ENCODE measurements at places on chromosomes 7 and 10.

DNA sequence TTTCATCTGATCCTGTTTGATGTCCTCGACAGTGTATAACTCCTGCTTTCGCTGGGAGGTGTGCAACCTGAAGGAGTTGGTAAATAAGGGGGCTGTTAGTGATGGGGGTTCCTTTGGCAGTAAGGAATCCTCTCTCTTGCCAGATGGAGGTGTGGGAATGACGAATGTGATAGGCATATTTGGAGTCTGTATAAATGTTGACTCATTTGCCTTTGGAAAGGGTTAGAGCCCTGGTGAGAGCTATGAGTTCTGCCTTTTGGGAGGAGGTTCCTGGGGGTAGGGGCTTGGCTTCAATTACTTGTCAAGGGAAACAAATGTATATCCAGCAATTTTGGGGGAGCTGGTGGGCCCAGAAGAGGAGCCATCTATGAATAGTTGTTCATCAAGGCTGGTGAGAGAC lies 11.4 kb upstream of the CHST3 start:
- DNase-seq: no peak

DNA sequence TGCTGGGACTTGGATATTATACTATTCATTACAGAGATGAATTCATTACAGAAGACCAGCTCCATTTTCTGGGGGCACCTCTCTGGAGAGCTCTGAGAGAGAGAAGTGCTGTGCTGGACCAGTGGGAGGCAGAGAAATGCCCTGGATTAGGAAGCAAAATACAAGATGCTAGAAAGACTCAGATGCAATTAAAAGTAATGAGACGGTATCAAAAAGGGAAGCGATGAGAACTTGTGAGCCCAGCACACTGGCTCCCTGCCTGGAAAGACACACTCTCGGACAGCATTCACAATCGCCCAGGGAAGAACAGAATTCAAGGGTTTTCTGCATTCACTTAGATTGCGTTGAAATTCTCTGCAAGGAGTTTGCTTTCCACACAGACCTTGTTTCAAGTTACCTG lies 3.5 kb upstream of the FRAT2 start:
- DNase-seq: no peak

- DNase-seq: no peak
Measured at GRCh38 chr10:97948822-97949221, 81.6 kb downstream of the CRTAC1 start.

- no peak for DNase-seq
Measured at GRCh38 chr10:65032867-65033769, 1511.9 kb downstream of the REEP3 start.

- no peak for DNase-seq
Measured at GRCh38 chr10:109027534-109028185, 895.7 kb downstream of the XPNPEP1 start.

- DNase-seq: no peak
Measured at GRCh38 chr10:86941991-86942421, 15.4 kb downstream of the MMRN2 start.

DNA sequence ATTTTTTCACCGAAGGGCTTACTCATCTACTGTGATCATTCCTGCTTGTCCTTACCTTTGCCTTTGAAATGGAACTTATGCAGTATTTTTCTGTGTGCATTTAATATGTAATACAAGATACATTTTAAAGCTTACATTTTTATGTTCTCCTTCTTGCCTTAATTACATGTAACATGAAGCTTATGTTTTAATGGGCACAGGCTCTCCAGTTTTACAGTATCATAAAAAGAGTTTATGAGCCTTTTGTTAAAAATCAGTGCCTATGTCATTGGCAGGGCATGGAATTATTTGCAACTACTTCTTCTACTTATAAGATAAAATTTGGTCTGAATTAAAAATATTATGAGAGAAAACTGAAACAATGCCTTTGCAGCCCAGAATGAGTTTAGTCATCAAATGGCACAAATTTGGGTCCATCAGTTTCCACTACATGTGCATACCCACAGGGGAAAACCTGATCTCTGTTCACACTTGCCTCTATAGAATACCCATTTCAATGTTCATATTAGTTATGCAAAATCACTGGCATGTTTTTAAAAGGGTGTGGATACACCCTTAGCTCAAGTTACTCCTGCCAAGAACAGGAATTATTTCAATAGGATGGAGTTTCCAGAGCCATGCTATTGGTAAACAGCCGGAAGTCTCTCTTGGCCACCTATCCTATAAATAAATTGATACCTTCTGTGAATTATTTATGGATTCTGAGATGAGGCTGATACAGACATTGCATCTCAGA lies 27.9 kb upstream of the WNT16 start:
- no peak for DNase-seq

- DNase-seq: peak; percentile 92
Measured at GRCh38 chr7:90474284-90475210, 5.1 kb downstream of the PTTG1IP2 start.

GRCh38 chr7:119708891-119709290 lies 564.1 kb upstream of the KCND2 start:
- DNase-seq: no peak

DNA sequence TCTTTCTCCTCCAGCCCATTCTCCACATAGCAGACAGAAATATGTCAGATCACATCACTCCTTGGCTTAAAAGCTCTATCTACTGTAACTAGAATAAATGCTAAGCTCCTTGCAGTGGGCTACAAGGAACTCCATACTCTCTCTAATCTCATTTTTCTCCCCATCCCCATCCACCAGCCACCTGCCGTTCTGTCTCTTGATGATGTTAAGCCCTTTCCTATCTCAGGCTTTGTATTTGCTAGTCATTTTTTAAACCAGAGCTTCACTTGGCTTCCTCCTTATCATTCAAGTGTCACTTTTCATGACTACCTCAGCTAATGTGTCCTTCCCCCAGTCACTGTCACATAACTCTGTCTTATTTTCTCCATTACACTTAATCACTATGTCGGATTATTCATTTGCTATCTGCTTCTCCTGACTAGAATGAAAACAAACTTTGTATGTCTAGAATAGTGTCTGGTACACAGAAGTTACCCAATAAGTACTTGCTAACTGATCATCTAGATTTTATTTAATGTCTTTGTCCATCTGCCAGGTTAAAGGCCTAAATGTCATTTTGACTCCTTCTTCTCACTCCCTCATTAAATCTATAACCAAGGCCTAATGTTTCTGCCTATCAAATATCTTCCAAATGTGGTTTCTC lies 87.2 kb upstream of the RPA3 start:
- DNase-seq: no peak

DNA sequence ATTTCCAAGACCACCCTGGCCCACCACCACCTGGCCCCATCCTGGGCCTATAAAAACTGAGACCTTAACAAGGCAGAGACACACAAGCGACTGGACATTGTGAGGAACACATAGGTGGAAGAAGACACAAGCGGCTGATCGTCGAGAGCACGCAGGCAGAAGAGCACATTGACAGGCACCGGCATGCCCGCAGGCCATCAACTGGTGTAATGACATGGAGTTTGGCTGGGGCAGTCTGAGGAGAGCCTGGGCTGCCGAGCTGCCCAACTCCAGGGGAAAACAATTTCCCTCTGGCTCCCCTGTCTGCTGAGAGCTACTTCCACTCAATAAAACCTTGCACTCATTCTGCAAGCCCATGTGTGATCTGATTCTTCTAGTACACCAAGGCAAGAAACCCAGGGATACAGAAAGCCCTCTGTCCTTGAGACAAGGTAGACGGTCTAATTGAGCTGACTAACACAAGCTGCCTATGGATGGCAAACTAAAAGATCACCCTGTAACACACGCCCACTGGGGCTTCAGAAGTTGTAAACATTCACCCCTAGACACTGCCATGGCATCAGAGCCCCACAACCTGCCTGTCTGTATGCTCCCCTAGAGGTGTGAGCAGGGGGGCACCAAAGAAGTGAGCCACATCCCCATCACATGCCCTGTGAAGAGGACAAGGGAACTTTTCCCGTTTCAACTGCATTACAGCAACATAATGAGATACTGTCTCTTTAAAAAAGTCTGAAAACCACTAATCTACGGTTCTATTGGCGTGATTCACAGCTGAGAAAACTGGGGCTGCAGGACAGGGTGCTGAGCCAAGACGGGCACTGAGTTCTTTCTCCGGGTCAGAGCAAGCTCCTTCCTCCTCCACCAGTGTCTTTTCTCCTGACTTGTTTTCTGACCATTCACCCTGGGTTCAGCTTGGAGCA lies 18.5 kb upstream of the TNS3 start:
- DNase-seq: peak; percentile 82

GRCh38 chr7:83204715-83205114 lies 42.0 kb upstream of the PCLO start:
- no peak for DNase-seq

GRCh38 chr10:121078036-121078435 lies 226.9 kb downstream of the WDR11 start:
- no peak for DNase-seq

DNA sequence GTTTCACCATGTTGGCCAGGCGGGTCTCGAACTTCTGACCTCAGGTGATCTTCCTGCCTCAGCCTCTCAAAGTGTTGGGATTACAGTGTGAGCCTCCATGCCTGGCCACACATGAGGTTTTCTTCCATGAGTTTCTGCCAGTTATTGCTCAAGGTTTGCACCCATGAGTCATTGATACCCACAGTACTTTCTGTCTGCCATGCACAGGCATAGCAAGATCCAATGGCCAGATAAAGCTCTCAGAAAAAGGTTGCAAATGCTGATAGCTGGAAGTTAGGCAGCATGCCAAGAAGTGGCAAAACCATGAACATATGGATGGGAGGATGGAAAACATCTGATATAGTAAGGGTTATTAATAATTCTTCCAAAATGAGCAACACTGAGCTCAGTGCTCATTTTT lies 298.7 kb upstream of the NRG3 start:
- DNase-seq: peak; percentile 33

GRCh38 chr10:119051775-119052174 lies 22.3 kb downstream of the NANOS1 start:
- no peak for DNase-seq

GRCh38 chr7:143069912-143070500 lies 17.9 kb downstream of the OR6V1 start:
- no peak for DNase-seq

DNA sequence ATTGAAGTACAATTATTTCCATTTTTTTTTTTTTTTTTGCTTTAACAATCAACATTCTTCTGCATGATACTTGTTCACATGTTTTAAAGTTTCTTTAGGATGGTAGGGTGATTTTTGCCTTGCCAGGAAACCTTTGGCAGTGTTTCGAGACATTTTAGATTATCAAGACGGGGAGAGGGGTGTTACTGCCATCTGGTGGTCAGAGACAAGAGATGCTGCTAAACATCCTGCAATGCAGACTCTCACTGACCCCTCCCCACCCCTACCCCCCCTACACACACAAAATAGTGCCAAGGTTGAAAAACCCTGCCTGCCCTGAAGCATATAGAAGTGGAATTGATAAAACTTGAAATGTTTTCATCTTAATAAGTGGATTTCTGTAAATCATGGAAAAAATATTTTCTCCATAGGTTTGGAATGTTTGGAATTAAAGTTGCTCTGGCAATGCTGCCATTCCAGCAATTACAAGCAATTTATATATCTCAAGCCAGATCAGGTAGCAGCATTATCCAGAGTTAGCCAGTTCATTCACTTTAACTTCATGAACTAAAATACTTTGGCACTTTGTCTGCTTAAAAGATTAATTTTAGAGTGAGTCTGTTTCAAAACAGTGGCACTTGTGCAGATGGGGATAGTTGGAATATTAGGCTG lies 62.1 kb downstream of the SDHAF3 start:
- peak; percentile 33 for DNase-seq

DNA sequence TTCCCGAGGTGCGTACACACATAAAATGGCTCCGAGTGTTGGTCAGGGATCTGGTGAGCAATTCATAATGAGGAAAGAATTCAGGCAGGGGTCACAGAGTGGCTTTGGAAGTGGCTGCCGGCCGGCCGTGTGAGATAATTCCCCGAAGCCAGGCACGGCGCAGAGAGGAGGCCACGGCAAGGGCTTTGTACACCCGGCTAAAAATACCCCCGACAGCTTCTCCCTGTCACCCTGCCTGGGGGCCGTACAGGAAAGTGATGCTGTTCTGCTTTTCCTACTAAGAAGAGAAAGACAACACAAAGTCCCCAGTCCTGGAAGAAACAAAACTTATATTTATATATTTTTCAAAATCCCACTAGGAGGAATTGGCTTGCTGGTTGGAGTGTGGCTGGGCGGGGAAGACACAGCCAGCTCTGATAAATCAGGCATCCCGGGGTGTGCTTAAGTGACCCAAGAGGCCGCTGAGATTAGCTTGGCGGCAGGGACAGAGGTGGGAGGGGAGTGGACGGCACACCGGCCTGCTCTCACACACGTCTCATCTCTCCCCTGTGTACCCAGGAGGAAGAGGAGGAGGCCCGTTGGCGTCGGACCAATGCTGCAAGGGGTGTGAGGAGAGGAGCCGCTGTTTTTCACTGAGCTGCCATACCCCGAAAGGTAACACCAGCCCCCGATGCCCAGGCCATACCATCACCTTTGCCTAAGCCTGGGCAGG lies 70.5 kb downstream of the ZMIZ1 start:
- DNase-seq: no peak

- no peak for DNase-seq
Measured at GRCh38 chr10:35467186-35467585, 130.9 kb downstream of the CCNY start.

DNA sequence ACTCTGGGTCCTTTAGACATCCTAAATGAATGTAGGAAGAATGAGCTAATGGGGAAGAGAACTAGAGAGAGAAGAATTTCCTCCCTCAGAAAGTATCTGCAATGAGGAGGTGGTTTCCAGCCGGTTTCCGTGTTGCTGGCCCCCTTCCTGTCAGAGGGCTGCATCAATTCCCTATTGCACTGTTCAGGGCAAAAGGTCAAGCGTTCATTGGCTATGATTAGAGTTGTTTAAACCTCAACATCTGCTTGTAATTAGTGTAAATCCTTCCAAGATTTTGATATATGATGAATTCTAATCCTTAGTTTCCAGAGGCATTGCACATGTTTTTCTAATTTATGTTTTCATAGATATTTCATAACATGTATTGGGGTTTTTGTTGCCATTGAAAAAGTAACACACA lies 107.3 kb upstream of the SGCE start:
- DNase-seq: no peak

DNA sequence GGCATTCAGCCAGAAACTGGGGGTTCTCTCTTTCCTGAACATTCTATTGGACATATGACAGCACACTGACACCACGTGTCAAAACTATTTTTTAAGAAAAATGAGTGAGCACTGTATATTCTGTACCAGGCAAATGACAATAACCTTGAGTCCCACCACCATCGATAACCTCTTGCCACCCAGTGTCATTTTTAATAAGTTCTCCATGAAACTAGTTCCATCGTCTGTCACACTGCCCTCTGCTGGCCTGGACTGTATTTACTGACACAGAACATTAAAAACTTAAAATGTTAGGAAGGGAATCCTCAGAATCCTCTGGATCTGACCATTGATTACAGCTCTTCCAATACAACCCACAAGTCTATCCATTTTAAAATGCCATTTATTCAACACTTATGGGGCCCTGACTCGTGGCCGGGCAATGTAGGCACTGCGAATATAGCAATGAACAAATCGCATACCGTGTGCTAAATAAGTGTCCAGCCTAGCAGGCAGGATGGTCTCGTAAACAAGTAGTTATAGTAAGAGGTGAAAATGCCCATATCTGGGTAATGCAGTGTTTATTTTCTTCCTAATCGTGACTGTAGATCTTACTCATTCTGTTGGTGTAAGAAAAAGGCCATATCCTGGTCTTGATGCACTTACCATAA lies 35.9 kb upstream of the CACNB2 start:
- DNase-seq: peak; percentile 25

- DNase-seq: no peak
Measured at GRCh38 chr7:124764847-124765400, 668 bp downstream of the GPR37 start.

Data from RCC 7860 (cell line).